Peyer's patch (tissue), 4 donors: ENCODE measurements at places on chromosomes 2 and 18. TPM values are rescaled to one million over a fixed set of nuclear protein-coding genes. Genes with fewer than 3 reads are reported as not detected.

C18orf54 gene
- 1.6 TPM for total RNA-seq

TRIM54 gene
- total RNA-seq = not detected

RAB27B gene
- 4.6 TPM for total RNA-seq

CCDC74B gene
- total RNA-seq = not detected

SETBP1 gene
- total RNA-seq = 86.6 TPM

NDUFB3 gene
- 58.6 TPM for total RNA-seq

NOSTRIN gene
- 67.4 TPM for total RNA-seq

CAPN14 gene
- 0.83 TPM for total RNA-seq

L3MBTL4 gene
- total RNA-seq = 13.4 TPM

REV1 gene
- 84.0 TPM for total RNA-seq

IL1F10 gene
- total RNA-seq = not detected

GRCh38 chr18:8994603-8995002 lies 107.9 kb upstream of the NDUFV2 start:
- DNase-seq = no peak

DNA sequence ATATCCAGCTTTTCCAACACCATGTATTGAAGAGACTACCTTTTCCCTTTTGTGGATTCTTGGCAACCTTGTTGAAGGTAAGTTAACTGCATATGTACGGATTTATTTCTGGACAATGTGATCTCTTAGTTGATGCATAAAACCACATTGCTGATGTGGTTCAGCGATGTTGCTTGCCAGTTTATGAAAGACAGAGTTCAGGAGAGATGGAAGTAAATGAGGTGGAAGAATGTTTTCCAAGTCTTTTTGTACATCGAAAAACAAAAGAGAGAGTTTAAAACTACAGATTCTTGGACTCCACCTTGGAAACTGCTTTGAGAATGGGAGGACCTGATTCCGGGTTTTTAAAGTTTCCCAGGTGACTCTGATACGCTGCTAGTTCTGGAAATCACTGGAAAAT lies 43.8 kb downstream of the MOB4 start:
- no peak for DNase-seq

- DNase-seq = no peak
These were observed 579 bp upstream of the ITM2C start for GRCh38 chr2:230864122-230864604.

- DNase-seq = no peak
These were observed 294.0 kb upstream of the ETAA1 start for GRCh38 chr2:67103157-67103556.

- no peak for DNase-seq
These were observed 62.5 kb downstream of the MRO start for GRCh38 chr18:50757358-50757757.

GRCh38 chr18:68766433-68766832 lies 31.4 kb upstream of the CCDC102B start:
- no peak for DNase-seq

- DNase-seq = peak; percentile 68
These were observed at the start of gene FIGN for GRCh38 chr2:163735685-163736432. Gene FIGN, minus strand, starts transcription at chr2:163736008. Its CDS starts 1,081 bp downstream, at chr2:163734927.

- no peak for DNase-seq
These were observed 38.7 kb upstream of the GLS start for GRCh38 chr2:190841707-190842505.

DNA sequence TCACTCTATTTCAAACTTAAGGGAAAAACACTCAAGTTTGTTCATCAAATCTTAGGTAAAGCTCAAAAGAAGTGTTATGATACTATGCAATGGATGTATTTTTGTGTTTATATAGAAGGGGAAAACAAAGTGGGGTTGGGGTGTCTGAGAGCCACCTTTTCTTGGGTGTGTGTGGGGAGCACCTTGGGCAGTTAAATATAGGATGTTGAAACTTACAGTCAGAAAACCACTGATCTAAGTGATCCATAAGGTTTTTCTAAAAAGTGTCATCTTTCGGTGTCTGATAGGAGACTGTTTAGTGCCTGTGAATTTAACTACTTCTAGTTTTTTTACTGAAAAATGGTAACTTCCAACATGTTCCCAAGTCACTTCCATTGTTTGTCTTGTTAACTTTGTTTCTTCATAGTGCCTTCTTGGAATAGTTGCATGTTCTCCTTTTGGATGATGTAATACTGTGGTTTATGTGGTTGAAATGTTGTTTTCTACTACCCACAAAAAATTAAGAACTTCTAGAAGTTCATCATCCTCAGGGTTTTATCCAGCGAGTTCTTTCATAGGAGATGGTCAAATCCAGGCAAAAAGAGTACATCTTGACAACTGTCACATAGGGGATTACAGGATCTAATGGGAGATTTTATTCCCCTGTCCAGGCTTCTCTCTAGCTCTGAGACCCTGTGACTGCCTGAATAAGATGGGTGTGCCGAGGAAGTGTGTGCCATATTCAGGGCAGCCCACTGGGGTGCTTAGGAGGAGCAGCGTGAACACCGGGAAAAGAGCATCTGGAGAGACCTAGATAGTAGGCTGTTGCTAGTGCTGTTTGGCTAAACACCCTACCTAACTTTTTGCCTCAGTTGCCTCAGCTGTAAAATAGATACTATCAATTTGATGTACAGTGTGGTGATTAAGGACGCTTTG lies 46.2 kb downstream of the CAB39 start:
- no peak for DNase-seq

DNA sequence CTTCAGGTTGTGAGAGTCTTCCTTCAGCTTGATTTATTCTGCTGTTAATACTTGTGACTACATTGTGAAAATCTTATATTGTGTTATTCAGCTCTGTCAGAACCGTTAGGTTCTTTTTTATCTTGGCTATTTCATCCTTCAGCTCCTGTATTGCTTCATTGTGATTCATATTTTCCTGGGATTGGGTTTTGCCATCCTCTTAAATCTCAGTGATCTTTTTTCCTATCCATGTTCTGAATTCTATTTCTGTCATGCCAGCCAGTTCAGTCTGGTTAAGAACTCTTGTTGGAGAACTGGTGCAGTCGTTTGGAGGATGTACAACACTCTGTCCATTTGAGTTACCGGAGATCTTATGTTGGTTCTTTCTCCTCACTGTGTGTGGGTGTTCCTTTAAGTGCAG lies 19.1 kb downstream of the MSTN start:
- DNase-seq = no peak

GRCh38 chr2:72793798-72794440 lies 31.9 kb downstream of the EXOC6B start:
- DNase-seq = no peak

DNA sequence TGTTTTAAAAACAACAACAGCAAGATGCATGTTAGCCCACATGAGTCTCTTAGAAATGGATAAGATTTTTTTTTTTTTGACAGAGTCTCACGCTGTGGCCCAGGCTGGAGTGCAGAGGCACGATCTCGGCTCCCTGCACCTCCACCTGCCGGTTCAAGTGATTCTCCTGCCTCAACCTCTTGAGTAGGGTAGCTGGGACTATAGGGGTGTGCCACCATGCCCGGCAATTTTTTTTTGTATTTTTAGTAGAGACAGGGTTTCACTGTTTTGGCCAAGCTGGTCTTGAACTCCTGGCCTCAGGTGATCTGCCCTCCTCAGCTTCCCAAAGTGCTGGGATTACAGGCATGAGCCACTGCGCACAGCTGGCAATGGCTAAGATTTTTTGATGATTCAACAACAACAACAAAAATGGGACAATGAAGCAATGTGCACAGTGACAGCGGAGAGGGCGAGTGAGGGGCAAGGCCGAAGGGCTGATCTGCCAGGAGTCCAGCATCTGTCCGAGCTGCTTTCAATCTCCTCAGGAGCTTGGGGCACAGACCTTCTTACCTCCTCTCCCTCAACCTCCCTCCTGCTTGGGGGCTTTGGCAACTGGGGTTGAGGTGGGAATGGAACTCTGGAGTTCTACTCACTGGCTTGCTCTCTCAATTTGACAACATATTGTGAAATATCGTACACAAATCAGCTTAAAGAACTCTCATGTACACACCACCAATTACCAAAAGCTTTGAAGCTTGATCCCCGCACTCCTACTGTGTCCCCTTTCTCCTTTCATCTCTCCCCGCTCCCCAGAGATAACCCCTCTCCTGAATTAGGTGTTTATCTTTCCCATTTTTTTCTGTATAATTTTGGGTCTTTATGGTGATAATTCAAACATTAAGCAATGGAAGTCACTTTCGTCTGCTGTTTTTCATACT lies 3.4 kb downstream of the ABCG8 start:
- no peak for DNase-seq

- DNase-seq = no peak
These were observed 35.4 kb upstream of the LRP2 start for GRCh38 chr2:169397697-169398096.

- peak; percentile 68 for DNase-seq
These were observed 31.3 kb downstream of the KIAA2012 start for GRCh38 chr2:202104286-202104870.

DNA sequence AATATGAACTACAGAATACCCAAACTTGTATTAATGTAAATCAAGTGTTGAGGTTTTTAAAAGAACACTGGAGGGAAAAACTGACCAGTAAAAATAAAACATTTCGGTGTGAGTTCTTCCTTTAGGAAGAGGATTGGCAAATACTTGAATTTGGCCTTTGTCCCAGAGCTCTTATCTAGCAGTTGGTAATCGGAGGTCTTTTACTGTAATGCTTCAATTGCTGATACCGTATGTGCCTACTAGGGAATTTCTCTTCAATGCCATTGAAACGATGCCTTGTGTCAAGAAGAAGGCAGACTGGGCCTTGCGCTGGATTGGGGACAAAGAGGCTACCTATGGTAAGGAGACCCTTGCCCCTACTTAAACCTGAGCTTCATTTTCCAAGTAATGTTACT lies 4.1 kb downstream of the RRM2 start:
- DNase-seq = no peak

GRCh38 chr18:29078273-29078672 lies 901.3 kb upstream of the CDH2 start:
- DNase-seq = no peak

DNA sequence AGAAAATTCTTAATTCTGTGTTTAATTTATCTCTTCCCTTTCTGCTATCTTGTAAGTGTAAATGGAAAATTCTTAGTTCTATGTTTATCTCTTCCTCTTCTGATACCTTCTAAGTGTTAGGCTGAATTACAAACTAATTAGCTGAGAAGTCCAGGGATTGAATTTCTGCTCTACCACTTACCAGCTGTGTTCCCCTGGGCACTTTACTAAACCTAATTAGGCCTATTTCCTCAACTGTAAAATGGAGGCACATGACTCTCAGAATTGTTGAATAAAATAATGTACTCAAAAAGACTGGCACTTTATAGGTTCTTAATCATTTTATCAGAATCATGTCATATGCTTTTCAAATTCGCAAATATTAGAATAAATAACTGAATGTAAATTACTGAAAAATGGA lies 146.3 kb downstream of the MAP2 start:
- DNase-seq = no peak

- peak; percentile 41 for DNase-seq
These were observed 82.5 kb downstream of the GBX2 start for GRCh38 chr2:236085647-236086046.

DNA sequence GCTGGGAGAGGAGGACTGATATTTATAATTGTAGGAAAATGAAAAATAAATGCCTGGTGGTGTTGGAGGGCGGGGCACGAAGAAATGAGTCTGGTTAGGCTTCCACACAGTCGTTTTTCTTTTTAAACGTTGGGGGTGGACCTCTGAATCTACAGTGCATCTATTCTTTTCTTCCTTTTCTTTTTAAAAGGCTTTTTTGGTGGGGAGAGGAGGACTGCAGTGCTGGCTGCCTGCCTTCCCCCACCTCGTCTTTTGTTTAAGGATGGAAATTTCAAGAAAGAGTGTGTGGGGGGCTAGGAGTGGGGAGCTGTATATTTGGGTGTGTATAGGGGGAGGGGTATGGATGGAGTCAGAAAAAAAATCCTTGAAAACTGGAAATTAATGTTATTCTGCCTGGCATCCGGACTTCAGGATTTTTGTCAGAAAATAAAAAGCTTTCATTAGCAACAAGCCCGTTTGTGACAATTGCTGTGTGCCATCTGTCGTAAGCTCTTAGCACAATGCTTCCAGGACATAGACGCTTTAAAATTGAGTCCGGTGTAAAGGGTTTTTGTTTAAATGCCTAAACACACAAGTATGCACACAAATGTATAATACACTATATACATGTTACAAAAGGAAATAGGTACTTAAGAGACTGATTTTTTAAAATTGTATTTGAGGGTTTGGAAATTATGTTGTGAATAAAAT lies 1.1 kb downstream of the MAP2 start:
- DNase-seq = no peak

- DNase-seq = no peak
These were observed 1305.5 kb upstream of the NXPH2 start for GRCh38 chr2:140085674-140086073.

DNA sequence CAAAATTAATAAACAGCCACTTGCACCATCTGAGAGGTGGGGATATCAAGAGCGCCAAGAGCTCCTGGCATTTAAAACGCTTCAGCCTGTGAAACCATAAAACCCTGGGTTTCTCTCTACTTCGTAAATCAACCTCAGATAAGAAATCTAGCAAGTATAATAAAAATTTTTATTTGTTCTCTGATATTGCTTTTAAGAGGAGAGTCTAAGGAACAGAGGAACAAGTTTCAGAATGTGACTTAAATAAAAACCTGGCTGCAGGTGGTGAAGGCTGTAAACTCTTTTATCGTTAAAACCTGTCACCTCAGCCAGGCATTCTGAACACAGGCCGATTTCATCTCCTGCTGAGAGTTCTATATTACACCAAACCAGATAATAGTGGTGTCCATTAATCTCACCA lies 9.9 kb downstream of the DYTN start:
- no peak for DNase-seq

DNA sequence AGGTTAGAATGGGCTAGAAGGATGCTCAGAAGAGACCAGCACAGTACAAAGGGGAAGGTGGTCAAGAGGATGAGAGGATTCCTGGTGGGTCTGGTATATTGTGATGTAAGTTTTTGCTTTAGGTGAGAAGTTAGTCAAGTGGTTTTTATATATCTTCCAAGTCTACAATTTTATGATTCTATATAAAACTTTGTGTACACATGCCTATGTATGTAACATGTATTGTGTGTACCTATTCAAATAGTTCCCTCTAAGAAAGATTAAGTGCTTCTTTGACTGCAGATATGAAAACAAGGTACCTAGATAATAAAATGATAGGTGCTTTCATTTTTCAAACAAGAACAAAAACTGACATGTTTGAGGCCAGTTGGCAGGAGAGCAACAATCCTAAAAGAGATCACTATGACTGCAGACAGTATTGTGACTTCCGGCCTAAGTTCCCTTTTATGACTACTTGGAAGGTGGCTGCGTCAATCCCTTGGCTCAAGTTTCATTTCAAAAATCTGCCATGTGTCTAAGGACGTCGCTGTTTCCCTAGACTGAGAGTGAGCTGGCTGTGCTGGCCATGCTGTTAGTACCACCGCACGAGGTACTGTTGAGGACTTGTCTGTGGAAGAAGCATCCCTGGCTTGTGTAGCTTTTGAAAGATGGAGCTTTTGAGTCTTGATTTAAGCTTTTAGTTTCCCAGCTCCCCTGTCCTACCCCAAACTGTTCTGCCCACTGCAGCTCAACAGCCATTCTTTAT lies 123.1 kb downstream of the PRPF40A start:
- no peak for DNase-seq

DNA sequence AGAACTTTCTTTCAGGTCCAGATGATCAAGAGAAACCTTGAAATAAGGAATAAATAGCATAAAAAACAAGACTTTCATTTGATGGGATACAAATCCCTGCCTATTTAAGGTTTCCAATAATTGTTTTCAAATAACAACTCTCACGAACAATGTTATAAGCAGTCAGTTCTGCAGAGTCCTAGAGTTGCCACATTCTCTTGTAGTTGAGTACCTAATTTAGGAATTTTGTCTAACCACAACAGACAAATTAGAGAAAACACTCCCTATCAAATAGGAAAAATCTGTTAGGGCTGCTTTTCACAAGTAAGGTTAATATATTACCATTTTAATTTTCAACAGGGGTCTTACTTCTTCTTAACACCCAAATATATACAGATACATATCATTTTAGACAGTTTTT lies 130.1 kb upstream of the CDH20 start:
- no peak for DNase-seq
